Activated CD4-positive, alpha-beta T cell treated with anti-CD3 and anti-CD28 coated beads for 36 hours (primary cell): ENCODE measurements at places on chromosomes 4 and X. TPM values are rescaled to one million over a fixed set of nuclear protein-coding genes. Genes with fewer than 3 reads are reported as not detected.

NONO gene
- 1,161 TPM for total RNA-seq

C4orf51 gene
- not detected for total RNA-seq

ODAM gene
- total RNA-seq = not detected

TXK gene
- total RNA-seq = 18.2 TPM

SLC6A14 gene
- not detected for total RNA-seq

BEX1 gene
- not detected for total RNA-seq

MSANTD1 gene
- 0.46 TPM for total RNA-seq

TNIP3 gene
- total RNA-seq = 4.8 TPM

NCAPG gene
- total RNA-seq = 82.8 TPM

SLC4A4 gene
- 0.16 TPM for total RNA-seq

VEGFC gene
- not detected for total RNA-seq
